ENCODE measurements at places on chromosomes 5 and 9.

DNA sequence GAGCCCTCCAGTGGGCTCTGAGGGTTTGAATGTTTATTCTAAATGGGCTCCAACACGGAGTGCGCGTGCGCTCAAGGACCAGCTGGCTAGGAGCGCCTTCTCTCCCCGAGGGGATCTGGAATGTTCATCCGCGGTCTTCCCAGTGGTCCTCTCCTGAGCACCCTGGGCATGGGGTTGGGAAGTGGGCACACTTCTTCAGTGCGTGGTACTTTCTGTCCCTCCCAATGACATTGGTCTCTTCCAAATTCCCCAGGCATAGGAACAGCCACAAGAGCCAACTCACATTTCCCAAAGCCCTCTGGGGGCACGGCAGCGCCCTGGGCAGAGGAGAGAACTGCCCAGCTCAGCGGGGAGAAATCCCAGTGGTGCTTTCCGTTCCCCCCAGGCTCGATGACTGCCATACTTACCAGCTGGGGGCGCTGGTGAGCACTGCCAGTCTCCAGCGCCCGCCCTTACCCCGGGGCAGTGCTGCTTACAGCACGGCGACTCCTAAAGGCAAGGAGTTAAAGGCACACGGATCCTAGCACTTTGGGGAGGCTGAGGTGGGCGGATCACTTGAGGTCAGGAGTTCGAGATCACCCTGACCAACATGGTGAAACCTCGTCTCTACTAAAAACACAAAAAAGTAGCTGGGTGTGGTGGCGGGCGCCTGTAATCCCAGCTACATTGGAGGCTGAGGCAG lies 29.9 kb upstream of the OBP2B start:
- no peak for DNase-seq

DNA sequence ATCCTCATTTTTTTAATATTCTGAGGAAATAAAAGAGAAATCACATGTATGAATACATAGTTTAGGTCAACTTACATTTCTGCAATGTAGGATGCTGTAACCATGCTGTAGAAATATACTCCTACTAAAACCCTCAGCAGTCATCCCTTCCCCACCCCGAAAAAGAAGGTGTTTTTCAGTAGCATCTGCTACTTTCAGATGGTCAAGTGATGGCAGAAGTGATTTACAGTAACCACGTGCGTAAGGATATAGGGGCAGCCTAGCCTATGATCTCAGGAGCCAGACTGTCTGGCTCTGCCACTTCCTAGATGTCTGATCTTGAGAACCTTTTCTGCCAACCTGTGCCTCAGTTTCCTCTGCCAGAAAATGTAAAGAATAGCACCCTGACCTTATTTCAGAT lies 26.0 kb upstream of the SYK start:
- no peak for DNase-seq

DNA sequence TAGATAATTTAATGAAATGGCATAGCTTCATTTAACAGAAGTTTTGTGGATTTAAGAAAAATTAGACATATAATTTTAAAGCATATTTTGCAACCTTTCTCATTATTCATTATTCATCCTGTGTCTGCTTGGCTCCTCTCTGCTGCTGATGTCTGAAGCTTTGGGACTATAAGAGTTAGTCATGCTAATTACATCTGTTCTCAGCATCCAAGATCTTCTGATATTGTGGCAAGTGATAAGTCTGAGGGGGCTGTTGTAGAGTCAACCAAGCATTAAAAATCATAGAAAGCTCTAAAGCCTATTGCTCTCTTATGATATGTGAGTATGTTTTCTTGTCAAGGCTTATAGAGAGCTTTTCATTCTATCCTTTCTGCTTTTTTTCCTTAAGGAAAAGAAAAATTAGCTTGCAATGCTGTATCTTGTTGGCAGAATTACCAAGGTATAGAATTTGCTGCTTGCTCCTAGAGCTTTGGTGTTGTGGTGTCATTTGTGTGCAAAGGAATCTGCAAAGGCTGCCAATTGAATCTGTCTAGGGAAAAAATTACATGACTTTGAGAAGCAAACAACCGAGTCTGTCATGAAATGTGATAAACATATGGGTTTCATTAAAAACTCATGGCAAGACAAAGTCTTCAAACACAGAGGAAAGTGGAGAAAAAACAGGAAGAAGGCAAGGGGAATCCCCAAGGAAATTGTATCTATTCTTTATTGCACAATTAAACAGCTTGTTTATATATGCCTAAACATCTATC lies 156.1 kb upstream of the DAB2 start:
- no peak for DNase-seq

DNA sequence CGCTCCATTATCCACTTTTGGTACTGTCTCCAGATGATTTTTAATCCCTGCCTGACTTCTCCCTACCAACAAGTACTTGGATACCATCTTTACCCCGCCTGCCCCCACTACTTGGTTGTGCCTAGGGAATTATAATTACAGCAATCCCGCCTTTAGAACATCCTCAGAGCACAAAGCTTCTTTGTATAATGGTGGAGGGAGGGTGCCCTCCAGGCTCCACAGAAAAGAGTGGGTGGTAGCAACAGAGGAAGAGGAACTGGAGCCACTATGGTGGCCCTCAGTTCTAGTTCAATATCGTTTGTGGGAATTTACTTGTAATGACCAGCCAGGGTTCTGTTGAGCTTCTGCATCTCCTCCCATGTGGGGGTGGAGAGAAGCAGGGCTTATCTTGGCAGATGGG lies 79.0 kb upstream of the RNF38 start:
- no peak for DNase-seq

DNA sequence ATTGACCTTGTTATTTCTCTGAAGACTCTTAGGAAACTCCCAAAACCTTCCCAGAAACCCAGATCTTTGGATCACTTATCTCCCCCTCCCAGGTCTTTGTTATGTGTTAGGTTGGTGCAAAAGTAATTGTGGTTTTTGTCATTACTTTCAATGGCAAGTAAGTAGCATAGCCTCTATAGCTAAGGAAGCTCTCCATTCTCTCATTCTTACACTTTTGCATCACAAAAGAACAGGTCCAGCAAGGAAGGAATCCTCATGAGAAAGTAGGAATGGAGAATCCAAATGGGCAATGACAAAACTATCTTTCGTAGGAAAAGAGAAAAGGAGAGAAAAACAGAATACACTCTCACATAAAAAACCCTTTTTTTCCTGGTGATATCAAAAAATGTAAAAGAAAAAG lies 81.3 kb upstream of the ELAVL2 start:
- no peak for DNase-seq

DNA sequence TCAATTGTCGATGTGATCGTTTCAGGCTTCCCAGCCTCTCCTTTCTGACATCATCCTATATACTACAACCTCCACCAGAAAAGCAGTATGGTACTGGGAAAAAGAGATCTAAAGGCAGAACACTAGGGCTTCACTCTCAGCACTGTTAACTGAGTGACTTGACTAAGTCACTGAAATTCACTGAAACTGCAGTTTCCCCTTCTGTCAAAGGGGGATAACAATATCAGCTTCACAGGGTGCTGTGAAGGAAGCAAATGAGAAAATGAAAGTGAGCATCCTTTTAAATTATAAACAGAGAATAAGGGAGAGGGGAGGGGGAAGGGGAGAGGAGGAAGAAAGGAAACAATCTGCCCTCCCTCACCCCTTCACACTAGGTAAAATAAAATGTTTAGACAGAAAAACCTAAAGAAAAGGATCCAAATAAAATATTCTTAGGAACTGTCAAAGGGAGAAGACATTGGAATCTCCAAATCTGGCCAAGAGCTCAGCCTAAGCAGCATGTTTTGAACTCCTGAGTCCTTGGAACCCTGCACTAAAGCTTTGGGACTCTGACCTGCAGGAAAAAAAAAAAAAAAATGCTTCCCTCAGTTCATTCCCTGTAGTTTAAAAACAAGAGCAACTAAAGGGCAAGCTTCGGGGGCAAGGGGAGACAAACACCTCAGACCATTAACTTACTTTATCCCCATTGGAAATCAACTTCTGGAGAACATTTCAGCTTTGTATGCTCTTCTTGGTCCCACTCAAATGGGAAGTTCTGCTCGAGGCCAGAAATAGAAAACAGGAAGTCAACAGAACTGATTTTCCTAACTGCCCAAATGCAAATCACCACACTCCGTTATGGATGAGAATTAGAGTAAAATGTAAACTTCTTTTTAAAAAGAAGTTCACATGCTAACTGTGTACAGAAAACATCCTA lies 178.3 kb downstream of the DEPDC1B start:
- DNase-seq, result no peak

DNA sequence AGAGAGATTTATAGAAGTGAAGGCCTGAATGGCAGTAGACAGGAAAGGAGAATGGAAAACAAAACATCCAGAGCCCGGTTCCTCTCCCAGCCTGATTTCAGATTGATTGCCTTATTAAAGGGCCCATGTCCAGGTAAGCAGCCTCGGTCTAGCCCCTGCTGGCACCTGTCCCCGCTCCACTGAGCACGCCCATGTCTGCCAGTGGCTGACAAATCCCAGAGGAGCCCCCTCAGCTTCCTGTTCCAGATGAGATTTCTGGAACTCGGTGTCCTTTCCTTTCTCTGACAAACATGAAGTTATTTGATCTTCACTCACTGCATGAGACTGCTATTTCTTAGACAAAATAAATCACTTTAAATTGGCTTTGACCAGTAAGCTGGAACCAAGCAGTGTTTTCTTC lies 187.0 kb upstream of the ADCY2 start:
- no peak for DNase-seq

- DNase-seq, result no peak
These were observed 37.9 kb upstream of the GABRP start for GRCh38 chr5:170745481-170746071.

DNA sequence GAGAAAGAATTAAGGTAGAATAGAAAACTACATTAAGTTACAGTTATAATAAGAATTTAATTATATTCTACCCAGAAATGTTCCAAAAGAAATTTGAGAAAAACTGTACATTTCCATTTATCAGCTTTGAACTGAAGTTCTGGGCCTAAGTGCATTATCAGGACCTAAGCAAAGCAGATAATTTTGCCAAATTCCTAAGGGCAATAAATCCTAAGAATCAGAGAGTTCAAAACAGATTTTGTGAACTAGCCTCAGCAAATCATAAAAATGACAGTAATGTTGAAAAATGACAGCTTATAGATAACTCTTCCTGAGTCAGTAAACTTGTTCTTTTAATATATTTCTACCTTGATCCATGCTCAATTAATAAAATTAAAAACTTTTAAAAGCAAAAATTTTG lies 662.1 kb upstream of the CDH9 start:
- DNase-seq, result no peak

- DNase-seq, result no peak
These were observed 56.9 kb downstream of the SNX24 start for GRCh38 chr5:122902263-122902662.

DNA sequence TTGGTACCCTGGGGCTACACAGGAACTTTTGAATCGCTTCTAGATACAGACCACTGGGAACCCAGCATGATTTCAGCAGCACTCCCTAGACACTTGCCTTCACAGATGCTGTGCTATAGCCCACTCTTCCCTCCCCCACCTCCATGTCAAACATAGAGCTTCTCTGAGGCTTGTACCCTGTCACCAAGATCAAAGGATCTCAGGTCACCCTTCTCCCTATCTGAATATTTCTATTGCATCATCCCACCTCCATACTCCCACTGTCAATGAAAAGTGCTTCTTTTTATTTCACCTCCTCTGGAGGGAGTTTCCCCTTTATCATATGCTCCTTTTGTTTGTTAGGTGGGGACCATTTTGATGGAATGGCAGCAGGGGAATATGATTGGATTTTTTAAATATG lies 29.2 kb upstream of the PHF24 start:
- no peak for DNase-seq

DNA sequence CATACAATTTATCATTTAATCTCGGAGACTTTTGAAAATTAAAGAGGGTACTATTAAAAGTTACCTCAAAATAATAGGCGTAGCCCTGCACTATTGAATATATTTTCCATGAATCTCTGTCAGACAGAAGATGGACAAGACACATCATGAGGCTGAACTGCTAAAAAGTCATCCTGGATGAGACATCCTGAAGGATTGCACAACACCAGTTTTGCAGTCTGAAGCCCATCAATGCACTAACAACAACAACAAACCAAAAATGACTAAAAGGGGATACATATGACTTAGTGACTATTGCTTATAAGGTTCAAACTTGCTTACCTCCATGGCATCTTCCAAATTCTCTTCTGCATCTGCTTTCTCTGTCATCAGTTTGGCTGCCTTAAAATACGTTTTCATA lies 15.7 kb downstream of the LMBRD2 start:
- no peak for DNase-seq

- DNase-seq, result no peak
These were observed 24.6 kb downstream of the KDM4C start for GRCh38 chr9:6782345-6782744.

- no peak for DNase-seq
These were observed 211.8 kb downstream of the FANCC start for GRCh38 chr9:95105519-95106287.

DNA sequence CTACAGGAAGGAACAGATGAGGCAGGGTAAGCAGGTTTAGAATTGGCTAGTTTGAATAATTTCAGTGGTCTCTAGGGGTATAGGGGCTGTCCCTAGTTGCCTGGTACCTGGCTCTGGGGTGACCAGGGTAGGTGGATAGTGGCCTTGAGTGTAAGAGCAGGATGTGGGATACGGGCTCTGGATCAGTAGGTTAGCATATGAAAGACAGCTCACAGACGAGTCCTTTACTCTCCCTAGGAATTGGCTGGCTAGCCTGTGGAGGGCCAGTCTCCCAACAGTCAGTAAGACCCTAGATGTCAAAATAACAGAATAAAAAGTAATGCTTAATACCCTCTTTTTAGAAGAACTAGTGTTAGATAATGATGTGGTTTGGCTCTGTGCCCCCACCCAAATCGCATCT lies 16.6 kb upstream of the C9orf152 start:
- no peak for DNase-seq

GRCh38 chr5:150300496-150301169 lies 2.1 kb downstream of the ARSI start:
- no peak for DNase-seq

DNA sequence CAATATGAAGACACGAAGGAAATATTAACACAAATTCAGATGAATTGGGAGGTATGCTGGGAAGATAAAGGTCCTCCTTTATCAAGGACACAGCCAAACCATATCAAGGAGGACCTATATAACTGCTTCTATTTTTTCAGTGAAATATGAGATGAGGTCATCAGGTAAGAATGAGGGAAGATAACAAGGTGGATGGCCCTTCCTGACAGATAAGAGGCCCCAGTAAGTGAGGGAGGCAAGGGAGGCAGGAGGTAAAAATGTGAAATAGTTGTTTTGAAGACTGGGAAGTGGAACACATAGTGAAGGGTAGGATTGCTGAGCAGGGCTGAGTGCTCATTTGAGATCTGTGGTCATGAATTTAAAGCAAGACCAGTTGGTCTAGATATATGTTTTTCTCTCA lies 60.0 kb upstream of the FOXE1 start:
- no peak for DNase-seq

GRCh38 chr5:102594192-102594591 lies 95.4 kb upstream of the SLCO6A1 start:
- DNase-seq, result no peak

DNA sequence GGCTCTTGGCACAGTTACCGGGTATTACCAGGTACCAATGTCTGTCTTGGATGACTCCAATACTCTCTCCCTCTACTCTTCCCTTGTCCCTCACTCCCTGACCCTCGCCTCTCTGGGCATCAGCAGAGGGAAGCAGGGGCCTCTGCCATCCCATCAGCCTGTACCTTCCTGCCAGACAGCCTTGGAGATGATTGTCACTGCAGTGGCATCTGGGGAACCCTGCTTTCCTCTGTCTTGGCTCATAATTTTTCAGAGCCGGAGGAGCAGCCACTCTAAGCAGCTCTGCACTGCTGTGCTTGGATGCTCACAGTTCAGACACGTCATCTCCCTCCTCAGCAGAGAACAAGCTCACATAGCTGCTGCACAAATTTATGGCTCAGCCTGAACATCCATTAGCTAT lies 274.1 kb downstream of the SMARCA2 start:
- no peak for DNase-seq

Measured in DMS 273 treated with DMSO at 0.1 percent for 48 hours (cell line).